ENCODE measurements at places on chromosomes 5 and 9. TPM values are rescaled to one million over a fixed set of nuclear protein-coding genes. Genes with fewer than 3 reads are reported as not detected.

The CDHR2 gene
- 0.69 TPM for total RNA-seq

The FRMPD1 gene
- total RNA-seq = 3.0 TPM

The FOXD4 gene
- total RNA-seq = 1.6 TPM

The C5orf34 gene
- total RNA-seq = 4.4 TPM

The ITGA1 gene
- 12.5 TPM for total RNA-seq

The IZUMO3 gene
- total RNA-seq = not detected

The PCDHGA12 gene
- total RNA-seq = 7.4 TPM

The CDO1 gene
- 125 TPM for total RNA-seq

The SLC36A2 gene
- total RNA-seq = not detected

The TLR4 gene
- 10.6 TPM for total RNA-seq

The ANKRD34B gene
- 3.0 TPM for total RNA-seq

The RNF208 gene
- 1.8 TPM for total RNA-seq

The CXCL14 gene
- total RNA-seq = 10.6 TPM

The PCDHB14 gene
- total RNA-seq = 12.7 TPM

The NKD2 gene
- total RNA-seq = 5.3 TPM

The FCHO2 gene
- 52.4 TPM for total RNA-seq

The PRSS3 gene
- total RNA-seq = 5.3 TPM

The MYO10 gene
- 33.4 TPM for total RNA-seq

The RMRP gene
- total RNA-seq = 144,204 TPM

The TEK gene
- total RNA-seq = 10.6 TPM

The IL5 gene
- not detected for total RNA-seq

The ELOVL7 gene
- total RNA-seq = 6.9 TPM

The SLC31A1 gene
- 14.5 TPM for total RNA-seq

The GNA14 gene
- 1.4 TPM for total RNA-seq

The RFESD gene
- total RNA-seq = 2.3 TPM

The GAS1 gene
- total RNA-seq = 9.9 TPM

All from diencephalon (tissue), 1 donor.